HS-5 (cell line): ENCODE measurements at places on chromosomes 1 and 21.

DNA sequence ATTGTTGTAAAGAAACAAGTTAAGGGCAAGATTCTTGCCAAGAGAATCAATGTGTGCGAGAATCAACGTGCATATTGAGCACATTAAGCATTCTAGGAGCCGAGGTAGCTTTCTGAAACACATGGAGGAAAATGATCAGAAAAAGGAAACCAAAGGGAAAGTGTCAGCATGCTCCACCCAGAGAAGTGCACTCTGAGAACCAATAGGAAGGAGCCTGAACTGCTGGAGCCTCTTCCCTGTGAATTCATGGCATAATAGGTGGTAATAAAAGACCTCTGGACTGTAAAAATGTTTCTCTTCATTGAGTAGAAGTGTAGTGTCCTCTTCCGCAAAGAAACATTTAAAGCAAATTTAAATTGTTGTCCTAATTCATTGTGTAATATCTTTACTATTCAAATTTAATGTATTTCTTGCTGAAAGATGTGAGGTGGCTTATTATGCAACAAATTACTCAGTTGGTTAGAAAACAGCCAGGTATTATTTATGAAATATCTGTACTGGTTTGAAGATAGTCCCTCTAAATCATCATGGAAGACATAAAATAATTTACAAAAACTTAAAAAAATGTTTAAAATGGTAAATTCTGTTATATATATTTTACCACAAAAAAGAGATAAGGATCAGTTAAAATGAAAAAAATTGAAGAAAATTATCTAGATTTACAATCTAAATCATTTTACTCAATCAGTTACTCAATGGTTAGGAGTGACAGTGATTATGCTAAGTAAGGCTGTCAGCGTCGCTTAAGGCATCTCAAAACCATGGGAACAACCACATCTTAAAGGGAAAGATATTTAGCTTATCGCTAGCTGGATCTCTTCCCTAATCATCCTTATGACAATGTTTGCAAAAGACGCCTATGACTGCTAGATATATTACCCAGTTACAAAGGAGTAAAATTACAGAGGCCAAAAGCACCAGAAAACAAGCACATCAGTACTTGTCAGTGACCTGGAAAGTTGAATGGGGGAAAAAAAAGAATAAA is 31.3 kb downstream of the NVL start:
- no peak for DNase-seq

DNA sequence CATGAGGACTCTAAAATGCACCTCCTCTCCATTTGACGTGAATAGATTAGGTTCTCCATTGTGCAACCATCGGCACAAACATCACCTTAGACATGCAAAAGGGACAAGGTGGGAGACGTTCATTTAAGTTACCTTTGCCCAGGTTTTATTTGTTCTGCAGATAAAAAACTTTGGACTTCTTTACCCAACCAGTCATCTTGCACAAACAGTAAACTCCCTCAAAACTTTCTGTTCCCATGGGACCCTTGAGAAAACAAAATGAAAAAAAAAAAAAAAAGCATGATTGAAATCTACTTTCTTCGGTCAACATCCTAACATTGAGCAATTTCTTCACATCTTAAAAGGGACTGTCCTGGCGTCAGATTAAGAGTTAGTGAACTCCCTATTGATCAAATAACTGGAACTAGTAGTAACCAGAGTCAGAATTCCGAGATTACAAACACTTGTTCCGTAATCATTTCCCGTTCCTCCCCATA is 31.4 kb upstream of the PROX1 start:
- DNase-seq, result no peak

- no peak for DNase-seq
Measured at GRCh38 chr1:183404476-183404875, 13.7 kb downstream of the NMNAT2 start.

GRCh38 chr1:243481101-243481500 is 225.3 kb downstream of the SDCCAG8 start:
- no peak for DNase-seq

DNA sequence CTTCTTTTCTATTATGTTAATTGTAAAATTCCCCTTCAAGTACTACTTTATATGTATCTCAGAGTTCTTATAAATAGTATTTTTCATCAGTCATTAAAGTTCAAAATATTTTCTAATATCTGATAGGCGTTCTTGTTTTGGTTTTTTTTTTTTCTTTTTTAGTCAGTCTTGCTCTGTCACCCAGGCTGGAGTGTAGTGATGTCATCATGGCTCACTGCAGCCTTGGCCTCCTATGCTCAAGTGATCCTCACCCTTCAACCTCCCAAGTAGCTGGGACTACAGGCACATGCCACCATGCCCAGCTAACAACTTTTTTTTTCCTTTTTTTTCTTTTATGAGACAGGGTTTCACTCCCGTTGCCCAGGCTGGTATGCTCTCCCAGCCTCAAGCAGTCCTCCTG is 27.3 kb downstream of the AGMAT start:
- DNase-seq, result no peak

DNA sequence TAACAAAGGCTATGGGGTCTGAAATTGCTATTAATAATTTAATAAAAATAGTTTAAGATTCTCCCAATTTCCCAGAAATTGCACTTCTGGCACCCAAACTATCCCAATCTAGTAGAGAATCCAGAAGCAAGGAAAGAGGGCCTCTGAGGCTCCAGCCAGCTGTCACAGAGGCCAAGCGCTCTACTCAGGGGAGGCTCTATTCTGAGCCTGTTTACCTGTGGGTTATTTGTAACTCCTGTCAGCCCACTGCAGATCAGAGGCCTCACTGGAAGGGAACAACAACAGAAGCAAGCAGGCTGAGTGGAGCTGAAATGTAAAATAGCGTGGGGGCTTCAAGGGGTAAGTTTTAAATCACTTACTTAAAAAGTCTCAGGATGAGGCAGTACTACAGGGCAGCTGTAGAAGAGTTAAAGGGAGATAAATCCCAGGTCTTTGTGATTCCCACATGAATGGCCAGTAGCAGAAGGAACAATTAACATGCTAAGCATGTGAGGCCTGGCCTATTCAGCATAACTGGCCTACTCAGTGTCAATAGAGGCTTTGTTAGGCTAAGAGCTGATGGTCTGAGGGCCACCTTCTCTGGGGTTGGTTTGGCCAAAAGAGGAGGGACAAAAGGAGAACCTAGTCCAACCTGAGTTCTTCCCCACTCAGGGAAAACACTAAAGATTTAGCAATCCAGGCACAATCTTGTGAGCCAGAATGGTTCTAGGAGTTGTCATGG is 12.8 kb downstream of the ZNF687 start:
- no peak for DNase-seq

DNA sequence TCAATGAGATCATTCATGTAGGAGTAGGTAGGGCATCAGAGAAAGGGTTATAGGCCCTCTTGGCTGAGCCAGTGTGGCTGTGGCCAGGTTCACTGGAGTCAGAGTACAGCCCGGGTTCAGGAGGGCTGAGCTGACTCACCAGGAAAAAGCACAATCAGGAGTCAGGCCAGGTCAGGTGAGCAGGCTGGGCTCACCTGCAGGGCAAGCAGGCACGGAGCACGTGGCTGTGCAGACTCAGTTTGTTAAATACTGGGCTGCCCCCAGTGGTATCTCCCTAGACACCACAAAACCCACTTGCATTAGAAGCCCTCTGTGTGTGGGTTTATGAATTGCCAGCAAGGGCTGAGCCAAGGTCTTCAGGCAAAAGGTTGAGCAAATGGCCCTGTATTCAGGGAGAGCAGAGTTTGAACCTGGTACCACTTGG is 122.1 kb upstream of the SERBP1 start:
- DNase-seq, result no peak

- no peak for DNase-seq
Measured at GRCh38 chr1:62385923-62386322, 50.9 kb upstream of the USP1 start.
